ENCODE measurements at places on chromosomes 6 and 20.

GRCh38 chr6:140641412-140641811 is 1267.0 kb upstream of the CITED2 start:
- no peak for DNase-seq

DNA sequence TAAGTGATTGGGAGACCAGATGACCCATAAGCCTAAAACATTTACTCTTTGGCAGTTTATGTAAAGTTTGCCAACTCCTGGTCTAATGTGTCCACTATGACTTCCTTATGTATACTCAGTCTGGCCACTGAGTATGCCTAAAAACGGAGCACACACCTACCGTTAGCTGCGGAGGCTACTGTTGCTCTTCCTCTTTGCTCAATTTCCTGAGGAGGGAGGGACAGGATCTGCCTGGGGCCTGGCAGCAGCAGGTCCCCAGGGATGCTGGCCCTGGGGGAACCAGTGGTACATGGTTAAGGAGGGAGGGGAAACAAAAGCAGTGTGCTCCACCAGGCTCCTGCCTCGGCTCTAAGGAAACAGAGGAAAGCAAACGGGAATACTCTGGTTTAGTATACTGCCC is 113.5 kb downstream of the CDYL start:
- DNase-seq: no peak

- DNase-seq: no peak
Measured at GRCh38 chr6:45712076-45712475, 303.6 kb downstream of the CLIC5 start.

- no peak for DNase-seq
Measured at GRCh38 chr6:52498538-52499017, 78.3 kb downstream of the TRAM2 start.

DNA sequence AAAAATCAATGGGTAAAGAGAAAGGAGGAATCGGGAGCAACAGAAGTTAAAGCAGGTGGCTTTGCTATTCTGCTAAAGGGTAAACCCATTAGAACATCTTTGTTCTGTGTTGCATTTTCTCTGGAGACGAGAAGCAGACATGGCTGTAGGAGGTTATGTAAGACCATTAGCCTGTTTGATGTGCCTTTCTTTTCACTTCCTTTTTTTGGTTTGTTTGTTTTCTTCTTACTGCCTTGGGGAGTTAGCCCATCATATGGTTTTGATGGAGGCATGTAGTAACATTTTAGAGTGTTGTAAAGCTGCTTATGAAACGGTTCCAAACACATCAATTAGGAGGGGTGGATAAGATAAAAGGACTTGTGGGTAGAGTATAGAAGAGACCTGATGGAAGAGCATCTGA is 131.0 kb downstream of the DOK5 start:
- no peak for DNase-seq

DNA sequence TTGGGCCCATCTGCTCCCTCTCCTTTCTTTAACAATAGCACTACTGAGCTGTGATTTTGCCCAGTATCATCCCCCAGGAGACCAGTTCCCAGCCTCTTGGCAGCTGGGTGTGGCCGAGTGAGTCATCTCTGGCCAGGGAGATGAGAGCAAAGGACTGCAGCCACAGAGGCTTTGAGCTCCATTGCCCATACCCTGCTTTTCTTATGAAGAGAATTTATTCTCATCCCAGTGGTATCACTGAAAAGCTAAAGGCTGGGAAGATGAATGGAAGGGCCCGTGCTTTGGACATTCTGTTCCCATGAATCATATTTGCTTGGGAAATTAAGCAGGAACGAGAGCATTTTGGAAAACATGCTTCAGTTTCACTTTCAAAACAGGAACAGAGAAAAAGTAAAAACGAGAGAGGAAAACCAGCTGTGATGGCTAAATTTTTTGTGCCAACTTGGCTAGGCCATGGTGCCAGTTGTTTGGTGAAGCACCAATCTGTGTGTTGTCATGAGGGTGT is 14.9 kb downstream of the CST3 start:
- DNase-seq: peak; percentile 95

DNA sequence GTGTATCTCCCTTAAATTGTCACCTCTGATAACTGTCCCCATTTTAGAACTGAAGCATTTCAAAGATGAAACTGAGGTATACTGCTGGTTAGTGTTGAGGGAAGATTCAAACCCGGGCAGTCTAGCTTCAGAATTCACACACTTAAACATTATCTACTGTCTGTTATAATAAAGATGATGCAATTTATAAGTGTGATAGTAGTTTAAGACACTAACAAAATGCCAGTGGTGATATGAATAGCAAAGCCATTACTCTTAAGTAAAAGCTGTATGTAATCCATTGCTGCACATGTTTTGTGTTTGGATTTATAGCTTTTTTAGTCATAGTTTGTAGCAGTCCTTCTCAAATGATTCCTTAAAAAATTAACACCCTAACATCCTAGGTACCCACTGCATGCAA is 19.8 kb downstream of the USP45 start:
- DNase-seq: no peak

- no peak for DNase-seq
Measured at GRCh38 chr20:2476742-2477615, 6.4 kb upstream of the SNRPB start.

GRCh38 chr6:169829786-169830185 is 78.4 kb downstream of the ERMARD start:
- DNase-seq: no peak

DNA sequence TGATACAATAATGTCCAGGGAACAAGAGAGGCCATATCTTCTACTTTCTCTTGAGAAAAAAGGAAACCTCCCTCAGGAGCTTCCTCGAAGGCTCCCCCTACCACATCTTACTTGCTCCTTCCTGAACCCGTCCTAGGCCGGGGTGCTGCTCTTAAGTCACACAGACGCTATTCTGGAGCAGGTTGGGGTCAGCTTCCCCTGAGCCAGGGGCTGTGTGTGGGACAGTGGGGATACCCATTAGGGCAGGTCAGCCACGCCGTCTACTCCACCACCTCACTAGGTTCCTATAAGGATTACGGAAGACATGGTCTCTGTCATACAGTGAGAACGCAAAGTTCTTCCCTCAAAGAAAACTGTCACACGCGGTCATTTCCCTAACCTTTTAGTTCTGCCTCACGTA is 8.2 kb upstream of the PPP1R3G start:
- no peak for DNase-seq

DNA sequence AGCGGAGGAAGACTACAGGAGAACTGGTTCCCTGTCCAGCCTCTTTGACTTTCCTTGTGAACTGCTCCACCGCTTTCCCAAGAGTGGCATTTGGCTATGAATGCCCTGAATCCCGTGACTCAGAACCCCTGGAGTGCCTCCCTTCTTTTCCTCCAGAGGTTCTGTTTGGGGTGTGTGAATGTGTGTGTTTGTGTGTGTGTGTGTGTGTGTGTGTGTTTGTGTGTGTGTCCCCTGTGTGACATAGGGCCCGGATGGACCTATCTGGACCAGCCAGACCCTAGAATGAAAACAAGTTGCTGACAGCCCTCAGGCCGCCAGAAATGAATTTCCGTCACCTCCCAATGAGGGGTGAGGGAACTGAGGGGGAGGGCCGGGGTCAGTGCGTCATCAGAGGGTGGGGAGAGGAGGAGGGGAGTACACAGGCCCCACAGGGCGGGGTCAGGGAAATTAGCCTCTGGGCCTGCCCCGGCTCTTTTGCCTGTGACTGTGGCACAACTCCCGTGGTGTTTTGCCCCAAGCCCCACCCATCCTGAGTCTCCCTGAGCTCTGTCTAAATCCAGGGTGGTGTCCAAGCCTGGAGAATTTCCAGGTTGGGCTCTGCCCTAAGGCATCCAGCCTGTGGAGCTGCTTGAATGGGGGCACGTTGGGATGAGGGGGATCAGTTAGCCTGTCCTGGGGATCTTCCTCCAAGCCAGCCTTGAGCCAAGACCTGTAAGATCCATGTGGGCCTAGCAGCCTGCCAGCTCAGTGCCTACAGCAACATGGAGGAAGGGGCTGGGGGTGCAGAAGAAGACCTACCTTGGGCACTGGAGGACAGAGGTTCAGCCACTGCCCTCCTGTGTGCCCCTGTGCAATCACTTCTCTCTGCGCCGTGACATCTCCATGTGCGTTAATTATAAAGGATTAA is 15.2 kb upstream of the MRPS18A start:
- DNase-seq: peak; percentile 94
